ENCODE measurements at places on chromosomes 2 and 18.

DNA sequence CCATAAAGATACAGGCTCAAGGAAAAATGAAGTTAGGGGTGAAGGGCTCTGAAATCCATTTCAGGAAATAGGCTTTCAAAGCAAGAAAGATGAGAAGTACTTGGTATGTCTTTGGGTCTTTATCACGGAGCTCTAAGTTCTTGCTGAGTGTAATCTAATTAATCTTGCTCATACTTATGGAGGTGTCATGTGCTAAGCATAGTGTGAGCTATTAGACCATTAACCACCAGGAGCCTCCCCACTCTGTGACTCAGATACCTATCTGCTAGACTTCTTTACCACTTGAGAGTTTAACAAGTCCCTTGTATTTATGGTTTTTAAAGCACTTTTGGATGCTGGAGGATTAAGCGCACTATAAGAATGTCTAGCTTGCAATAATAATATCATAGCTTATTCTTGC is 678.7 kb downstream of the EPHA4 start:
- DNase-seq: no peak

- DNase-seq: no peak
Observed at GRCh38 chr18:10558243-10558966, 32.6 kb downstream of the NAPG start.

- no peak for DNase-seq
Observed at GRCh38 chr2:161983866-161984265, 90.1 kb downstream of the DPP4 start.

- DNase-seq: peak; percentile 44
Observed at GRCh38 chr2:208064220-208064961, 39.1 kb upstream of the PLEKHM3 start.

DNA sequence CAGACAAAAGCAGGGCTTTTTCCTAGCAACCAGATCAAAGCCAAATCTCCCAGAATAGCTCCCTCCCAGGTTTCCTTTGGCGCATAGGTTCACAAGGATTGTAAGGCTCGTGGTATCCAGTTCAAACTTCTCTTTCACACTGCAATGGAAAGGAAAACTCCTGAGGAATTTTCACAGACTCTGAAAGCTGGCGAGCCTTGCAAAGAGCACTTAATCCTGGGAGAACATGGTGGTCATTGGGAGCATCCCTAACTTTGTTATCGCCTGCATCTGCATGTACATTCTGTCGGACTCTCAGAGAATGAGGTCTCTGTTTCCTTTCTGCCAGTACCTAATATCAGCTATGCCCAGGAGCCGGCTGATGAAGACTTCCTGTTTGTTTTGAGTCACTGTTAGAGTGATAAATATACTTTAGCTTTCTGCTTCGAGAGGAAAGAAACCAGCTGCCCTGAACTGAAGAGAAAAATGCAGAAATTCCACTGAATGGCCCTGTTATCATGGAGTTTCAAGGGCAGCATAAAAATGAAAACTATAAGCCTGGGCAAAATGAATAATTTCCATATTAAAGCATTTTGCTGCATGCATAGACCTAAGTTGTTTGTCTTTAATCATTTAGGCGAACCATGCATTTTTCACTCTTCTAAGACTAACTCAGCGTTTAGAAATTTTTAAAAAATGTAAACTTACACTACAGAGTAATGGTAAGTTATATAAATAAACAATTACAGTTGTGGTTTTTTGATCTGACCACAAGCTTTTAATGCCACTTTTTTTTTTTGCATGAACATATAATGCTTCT is 76.4 kb upstream of the ZEB2 start:
- DNase-seq: peak; percentile 24

DNA sequence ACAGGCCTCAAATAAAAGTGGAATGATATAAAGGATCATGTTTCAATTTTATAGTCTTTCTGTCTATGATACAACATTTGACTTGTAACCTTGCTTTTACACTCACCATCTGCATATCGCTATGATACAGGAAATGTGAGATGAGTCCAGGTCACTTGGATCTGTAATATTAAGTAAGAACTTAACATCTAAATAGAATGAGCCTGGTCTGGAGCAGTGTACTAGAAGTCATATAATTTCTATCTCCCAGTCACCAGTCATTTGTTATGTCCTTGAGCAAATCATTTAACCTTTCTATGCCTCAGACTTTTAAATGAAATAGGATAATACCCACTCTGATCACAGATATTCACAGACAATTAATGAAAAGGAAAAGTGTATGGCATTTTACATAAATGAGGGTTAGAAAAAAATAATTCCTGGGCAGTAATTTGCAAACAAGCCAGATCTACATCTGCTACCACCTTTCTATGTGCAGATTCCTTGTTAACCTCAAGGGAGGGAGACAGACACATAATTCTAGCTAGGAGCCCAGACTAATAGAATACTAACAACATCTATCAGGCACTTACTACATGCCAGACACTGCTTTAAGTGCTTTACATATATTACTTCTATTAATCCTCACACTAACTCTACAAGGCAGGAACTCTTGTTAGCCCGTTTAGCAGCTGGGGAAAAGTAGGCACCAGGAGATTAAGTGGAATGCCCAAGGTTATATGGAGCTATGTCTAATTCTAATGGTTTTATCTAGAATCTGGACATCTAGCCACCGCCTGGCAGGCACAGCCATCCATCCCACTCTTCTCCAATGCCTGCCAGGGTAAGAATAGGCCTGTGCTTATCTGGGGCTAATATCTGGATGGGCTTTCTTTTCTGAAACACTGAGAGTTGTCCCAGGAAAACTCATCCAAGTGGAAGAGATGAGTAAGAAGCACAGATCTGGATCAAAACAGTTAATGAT is 313.6 kb upstream of the CDH20 start:
- no peak for DNase-seq

GRCh38 chr2:31333527-31334183 is 80.9 kb downstream of the XDH start:
- peak; percentile 57 for DNase-seq

Data from hematopoietic multipotent progenitor cell treated with erythropoietin and hydrocortisone succinate and interleukin-3 and kit ligand, for 17 days (in vitro differentiated cells).